Activated CD8-positive, alpha-beta memory T cell treated with anti-CD3 and anti-CD28 coated beads, Interleukin-2, amount 10 ng/mL, durations not matched to agents 7 days and 5 days (primary cell): ENCODE measurements at places on chromosomes 7 and 10.

DNA sequence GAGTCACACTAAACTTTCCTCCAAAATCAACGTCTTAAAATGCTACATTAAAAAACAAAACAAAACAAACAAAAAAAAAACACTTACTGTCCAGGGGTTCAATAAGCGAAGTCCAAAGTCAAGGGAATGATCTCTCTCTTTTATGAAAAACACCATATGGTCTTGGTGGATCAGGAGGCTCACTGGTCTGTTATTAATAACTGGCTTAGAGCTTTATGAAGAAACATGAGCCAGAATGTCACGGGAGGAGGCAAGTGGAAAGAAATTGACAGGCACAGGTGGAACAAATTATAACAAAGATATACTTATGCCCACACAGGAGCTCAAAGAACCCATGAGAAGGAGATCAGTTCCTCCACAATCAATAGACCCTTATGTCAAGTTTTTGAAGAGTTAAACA is at the start of gene MRLN:
Gene MRLN, minus strand, starts transcription at position 189 of the 400 bp plus-strand sequence.
- H3K36me3 ChIP-seq, result no peaks in the 10 kb centered on the region
- no peak within 1 kb of the TSS for H3K27ac ChIP-seq
- DNase-seq, result no peak
- H3K4me1 ChIP-seq, result no peaks in the 10 kb centered on the region
- no peak within 1 kb of the TSS for H3K4me3 ChIP-seq
- H3K27me3 ChIP-seq, result peaks cover 23% of the 10 kb centered on the region

DNA sequence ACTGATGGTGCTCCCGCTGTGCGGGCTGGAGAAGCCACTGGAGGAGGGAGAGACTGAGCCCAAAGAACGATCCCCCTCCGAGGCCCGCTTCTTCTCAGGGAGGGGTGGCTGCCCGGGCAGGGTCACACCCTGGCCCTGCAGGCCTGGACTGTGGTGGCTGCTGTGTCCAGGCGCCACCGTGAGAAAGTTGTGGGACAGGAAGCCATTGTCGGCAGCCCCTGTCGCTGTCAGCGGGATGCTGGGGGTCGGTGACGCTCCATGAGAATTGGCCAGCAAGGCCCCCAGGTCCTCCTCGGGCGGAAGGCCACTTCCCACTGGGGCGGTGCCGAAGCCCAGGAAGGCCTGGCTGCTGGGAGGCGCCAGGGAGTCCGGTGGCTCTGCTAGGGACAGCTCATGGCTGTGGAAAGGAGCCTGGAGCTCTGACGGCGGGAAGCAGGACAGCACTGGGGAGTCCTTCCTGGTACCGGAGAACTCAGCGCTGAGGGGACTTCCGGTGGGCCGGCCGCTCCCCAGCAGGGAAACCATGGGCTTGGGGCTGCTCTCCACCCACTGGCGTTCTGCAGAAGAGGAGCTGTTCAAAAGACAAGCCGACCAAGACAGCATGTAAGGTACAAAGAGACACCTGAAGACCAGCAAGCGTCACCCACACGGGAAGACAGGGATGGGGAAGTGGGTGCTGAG is 278.8 kb downstream of the TNS3 start:
- H3K4me1 ChIP-seq, result no peaks in the 10 kb centered on the region
- no peak for DNase-seq
- no peak overlapping the region for H3K4me3 ChIP-seq
- no peak overlapping the region for H3K27ac ChIP-seq
- no peaks in the 10 kb centered on the region for H3K27me3 ChIP-seq

GRCh38 chr7:85392789-85393188 is 205.9 kb upstream of the SEMA3D start:
- no peak overlapping the region for H3K27ac ChIP-seq
- H3K4me1 ChIP-seq, result no peaks in the 10 kb centered on the region
- H3K27me3 ChIP-seq, result no peaks in the 10 kb centered on the region

DNA sequence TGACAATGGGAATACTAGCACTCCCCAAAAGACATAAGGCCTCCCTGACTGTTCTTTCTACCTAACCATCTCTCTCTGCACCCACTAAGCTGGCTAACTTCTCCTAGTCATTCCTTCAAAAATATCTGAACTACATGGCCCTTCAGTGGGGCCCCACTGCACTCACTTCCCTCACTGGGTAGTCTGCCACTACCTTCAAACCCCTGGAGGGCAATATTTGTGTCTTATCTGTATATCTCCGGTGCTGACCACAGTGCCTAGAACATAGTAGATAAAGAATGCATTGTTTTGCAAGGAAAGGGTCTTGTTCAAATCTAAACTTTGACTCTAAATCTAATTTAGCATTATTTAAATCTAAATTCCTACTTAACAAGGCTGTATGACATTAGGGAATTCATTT is 44.3 kb downstream of the CACUL1 start:
- H3K4me3 ChIP-seq, result no peak overlapping the region
- H3K36me3 ChIP-seq, result peaks cover 5% of the 10 kb centered on the region
- DNase-seq, result no peak
- H3K27ac ChIP-seq, result no peak overlapping the region
- H3K4me1 ChIP-seq, result peaks cover 2% of the 10 kb centered on the region

- no peak overlapping the region for H3K27ac ChIP-seq
- DNase-seq, result no peak
- H3K4me3 ChIP-seq, result no peak overlapping the region
- H3K36me3 ChIP-seq, result no peaks in the 10 kb centered on the region
- H3K4me1 ChIP-seq, result no peaks in the 10 kb centered on the region
These were observed 769.3 kb downstream of the SORCS1 start for GRCh38 chr10:106395041-106395749.

DNA sequence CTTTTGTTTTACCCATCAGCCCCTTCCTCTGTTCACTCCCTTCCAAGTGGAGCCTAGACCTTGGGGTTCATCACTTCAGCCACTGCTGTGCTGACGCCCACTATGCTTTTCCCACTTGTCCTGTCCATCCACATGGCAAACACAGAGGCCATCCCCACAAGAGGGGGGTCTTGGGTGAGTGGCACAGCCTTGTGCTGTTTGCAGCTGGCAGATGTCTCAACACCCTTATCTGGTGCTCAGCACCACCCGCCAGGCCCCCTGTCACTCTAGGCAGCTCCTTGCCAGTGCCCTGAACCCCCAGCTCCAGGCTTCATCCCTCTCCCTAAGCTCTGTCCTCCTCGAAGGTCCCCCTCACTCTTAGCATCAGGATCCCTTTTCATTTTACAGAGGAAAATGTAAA is 13.1 kb downstream of the BLVRA start:
- no peak overlapping the region for H3K4me3 ChIP-seq
- peak; percentile 16 for DNase-seq
- no peaks in the 10 kb centered on the region for H3K27me3 ChIP-seq
- H3K27ac ChIP-seq, result no peak overlapping the region
- H3K4me1 ChIP-seq, result no peaks in the 10 kb centered on the region

- H3K27ac ChIP-seq, result no peak overlapping the region
- no peak for DNase-seq
- no peak overlapping the region for H3K4me3 ChIP-seq
- no peaks in the 10 kb centered on the region for H3K27me3 ChIP-seq
- no peaks in the 10 kb centered on the region for H3K4me1 ChIP-seq
These were observed 122.2 kb upstream of the LRGUK start for GRCh38 chr7:134004829-134005505.

- DNase-seq, result no peak
- peaks cover 32% of the 10 kb centered on the region for H3K27me3 ChIP-seq
- no peaks in the 10 kb centered on the region for H3K36me3 ChIP-seq
- peaks cover 3% of the 10 kb centered on the region for H3K4me1 ChIP-seq
These were observed 106.3 kb upstream of the SVIL start for GRCh38 chr10:29740981-29741545.

- H3K27me3 ChIP-seq, result peaks cover 16% of the 10 kb centered on the region
- H3K4me3 ChIP-seq, result no peak overlapping the region
- DNase-seq, result no peak
- H3K36me3 ChIP-seq, result no peaks in the 10 kb centered on the region
- H3K27ac ChIP-seq, result no peak overlapping the region
- no peaks in the 10 kb centered on the region for H3K4me1 ChIP-seq
These were observed 21.0 kb upstream of the ASB15 start for GRCh38 chr7:123580406-123581161.

GRCh38 chr10:21993360-21994001 is 10.0 kb downstream of the DNAJC1 start:
- no peak for DNase-seq
- H3K4me3 ChIP-seq, result no peak overlapping the region
- H3K27ac ChIP-seq, result no peak overlapping the region
- H3K27me3 ChIP-seq, result no peaks in the 10 kb centered on the region
- no peaks in the 10 kb centered on the region for H3K36me3 ChIP-seq

GRCh38 chr7:151137791-151138152 is 29.7 kb downstream of the GBX1 start:
- DNase-seq, result no peak
- no peaks in the 10 kb centered on the region for H3K4me1 ChIP-seq
- H3K36me3 ChIP-seq, result no peaks in the 10 kb centered on the region
- H3K27me3 ChIP-seq, result no peaks in the 10 kb centered on the region
- no peak overlapping the region for H3K27ac ChIP-seq

DNA sequence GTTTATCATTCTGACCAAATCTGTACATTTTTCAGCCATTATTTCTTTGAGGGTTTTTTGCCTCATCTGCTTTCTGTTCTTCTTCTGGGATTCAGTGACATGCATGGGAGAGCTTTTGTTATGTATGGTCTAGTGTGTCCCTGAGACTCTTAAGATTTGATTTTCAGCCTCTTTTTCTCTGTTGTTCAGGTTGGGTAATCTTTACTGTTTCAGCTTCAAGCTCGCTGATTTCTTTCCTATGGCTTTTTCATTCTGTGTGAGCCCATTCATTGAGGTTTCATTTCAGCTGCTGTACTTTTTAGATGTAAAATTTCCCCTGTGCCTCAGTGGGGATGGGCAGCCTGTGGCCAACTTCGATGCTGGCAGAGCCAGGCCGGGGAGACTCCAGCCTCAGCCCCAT is 38.1 kb downstream of the FOXK1 start:
- no peak overlapping the region for H3K27ac ChIP-seq
- H3K27me3 ChIP-seq, result no peaks in the 10 kb centered on the region
- H3K36me3 ChIP-seq, result no peaks in the 10 kb centered on the region
- H3K4me3 ChIP-seq, result no peak overlapping the region

DNA sequence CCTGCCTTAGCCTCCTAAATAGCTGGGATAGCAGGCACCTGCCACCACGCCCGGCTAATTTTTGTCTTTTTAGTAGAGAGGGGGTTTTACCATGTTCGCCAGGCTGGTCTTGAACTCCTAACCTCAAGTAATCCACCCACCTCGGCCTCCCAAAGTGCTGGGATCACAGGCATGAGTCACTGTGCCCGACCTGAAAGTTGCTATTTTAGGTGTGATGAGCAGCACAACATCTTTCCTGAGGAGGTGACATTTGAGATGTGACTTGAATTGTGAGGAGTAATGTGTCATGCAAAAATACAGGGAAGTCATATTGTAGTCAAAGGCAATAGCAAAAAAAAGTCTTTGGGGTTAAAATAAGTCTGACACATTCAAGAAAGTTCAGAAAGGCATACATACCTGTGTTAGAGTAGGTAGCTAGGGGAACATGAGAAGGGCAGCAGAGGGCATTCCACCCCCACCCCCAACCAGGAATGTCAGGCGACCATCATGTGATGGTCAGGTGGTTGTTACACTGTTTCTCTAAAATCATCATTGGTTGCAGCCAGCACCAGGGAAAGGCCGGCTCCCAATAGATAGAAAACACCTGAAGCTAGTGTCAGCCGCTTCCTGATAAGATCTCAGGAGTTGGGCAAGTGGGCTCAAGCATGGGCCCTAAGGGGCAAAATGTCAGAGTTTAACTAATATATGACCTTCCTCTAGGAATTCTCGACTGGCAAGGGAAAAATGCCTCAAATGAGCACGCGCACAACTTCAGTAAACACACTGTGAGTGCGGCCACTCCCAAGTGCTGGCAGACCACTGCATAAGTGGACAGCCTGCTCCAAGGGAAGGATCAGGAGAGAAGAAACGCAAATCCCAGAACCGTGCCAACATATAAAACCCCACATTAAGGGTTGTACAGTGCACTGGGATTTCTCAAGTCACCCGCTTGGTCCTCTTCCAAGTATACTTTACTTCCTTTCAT is at the start of gene TACC2:
Gene TACC2, plus strand, starts transcription at position 803 of the 964 bp plus-strand sequence. CDS start 32,819 bp downstream, outside the sequence.
- DNase-seq, result no peak
- H3K27me3 ChIP-seq, result peaks cover 14% of the 10 kb centered on the region
- no peak within 1 kb of the TSS for H3K4me3 ChIP-seq
- H3K36me3 ChIP-seq, result no peaks in the 10 kb centered on the region
- H3K27ac ChIP-seq, result no peak within 1 kb of the TSS
- H3K4me1 ChIP-seq, result peaks cover 3% of the 10 kb centered on the region

DNA sequence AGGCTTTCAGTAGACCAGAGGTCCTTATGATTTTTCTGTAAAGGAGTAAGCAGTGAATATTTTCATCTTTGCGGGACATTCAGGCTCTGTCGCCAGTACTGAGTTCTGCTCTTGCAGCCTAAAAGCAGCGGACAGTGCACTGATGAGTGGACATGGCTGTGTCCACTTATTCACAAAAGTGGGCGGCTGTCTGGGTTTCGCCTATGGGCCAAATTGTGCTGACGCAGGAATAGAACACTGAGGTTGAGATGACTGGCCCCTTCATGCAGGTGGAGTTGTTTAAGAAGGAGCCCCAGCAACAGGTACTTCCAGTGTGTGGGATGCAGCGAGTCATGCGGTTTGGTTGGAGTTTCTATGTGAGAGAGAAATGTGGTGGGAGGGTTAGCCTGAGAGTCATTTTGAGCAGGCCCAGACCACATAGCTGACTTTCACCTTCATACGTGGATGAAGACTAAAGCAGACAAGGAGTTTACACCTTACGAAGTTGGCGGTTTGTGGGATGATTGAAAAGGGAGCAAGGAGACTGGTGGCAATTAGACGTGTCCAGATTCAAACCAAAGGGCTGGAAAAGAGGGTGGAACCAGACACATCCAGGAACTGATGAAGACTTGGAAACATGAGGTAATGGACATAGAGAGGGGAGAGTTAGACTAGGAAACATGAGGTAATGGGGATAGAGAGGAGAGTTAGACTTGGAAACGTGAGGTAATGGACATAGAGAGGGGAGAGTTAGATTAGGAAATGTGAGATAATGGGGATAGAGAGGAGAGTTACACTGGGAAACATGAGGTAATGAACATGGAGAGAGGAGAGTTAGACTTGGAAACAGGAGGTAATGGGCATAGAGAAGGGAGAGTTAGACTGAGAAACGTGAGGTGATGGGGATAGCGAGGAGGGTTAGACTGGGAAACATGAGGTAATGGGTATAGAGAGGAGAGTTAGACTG is 38.2 kb downstream of the WDR37 start:
- DNase-seq, result peak; percentile 76
- H3K27me3 ChIP-seq, result no peaks in the 10 kb centered on the region
- peaks cover 1% of the 10 kb centered on the region for H3K4me1 ChIP-seq
- H3K27ac ChIP-seq, result no peak overlapping the region
- peaks cover 31% of the 10 kb centered on the region for H3K36me3 ChIP-seq

DNA sequence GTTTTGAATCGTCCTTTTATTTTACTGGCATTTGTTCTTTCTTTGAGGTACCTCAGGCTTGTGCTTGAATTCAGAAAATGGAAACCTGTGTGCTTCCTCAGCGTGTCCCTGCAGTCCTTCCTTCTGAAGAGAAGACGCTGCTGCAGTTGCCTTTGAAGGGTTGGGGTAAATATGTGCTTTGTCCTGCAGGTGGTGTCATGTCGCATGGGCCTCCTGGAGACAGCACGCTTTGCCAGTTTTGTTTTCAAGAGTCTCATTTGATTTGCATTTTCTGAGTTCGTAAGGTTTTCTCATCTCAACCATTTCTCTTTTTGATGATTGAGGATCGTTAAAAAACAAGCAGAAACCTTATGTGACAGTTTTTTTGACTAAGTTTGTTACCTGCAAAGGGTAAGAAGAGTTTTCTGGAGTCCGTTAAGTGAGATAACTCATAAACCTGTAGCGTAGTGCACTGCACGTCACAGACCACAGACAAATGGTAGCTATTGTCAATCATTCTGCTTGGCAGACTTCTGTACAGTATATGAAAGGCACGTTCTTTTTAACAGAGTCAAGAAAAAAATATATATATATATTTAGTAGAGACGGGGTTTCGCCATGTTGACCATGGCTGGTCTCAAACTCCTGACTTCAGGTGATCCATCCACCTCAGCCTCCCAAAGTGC is 57.0 kb downstream of the CDC123 start:
- H3K27me3 ChIP-seq, result no peaks in the 10 kb centered on the region
- H3K27ac ChIP-seq, result no peak overlapping the region
- H3K4me1 ChIP-seq, result no peaks in the 10 kb centered on the region
- H3K36me3 ChIP-seq, result peaks cover 13% of the 10 kb centered on the region
- no peak overlapping the region for H3K4me3 ChIP-seq
